ENCODE measurements at places on chromosomes 7 and 10.

GRCh38 chr7:107563081-107563774 is 492 bp downstream of the COG5 start:
- DNase-seq, result no peak

DNA sequence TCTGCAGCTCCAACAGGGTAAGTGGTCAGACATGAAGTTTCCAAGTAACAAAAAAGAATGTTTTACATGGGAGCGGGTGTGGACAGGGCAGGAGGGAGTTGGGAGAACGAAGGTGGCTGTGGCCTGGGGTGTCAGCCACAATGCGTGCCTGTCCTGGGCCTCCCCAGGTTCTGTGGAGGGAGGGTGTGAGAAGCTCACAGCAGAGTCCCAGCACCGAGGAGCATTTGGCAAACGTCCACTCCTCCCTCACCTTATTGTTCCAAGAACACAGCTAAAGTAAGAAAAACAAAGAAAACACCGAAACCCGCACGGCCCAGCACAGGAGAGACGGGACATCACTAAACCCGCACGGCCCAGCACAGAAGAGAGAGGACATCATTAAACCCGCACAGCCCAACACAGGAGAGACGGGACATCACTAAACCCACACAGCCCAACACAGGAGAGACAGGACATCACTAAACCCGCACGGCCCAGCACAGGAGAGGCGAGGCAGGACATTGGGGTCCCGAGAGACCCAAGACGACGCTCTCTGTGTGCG is 226.4 kb downstream of the MAD1L1 start:
- no peak for DNase-seq

- DNase-seq, result no peak
Observed at GRCh38 chr7:96285579-96285978, 36.3 kb downstream of the SLC25A13 start.

GRCh38 chr7:148962823-148963582 is 65.3 kb downstream of the PDIA4 start:
- peak; percentile 74 for DNase-seq

- DNase-seq, result no peak
Observed at GRCh38 chr10:43132867-43133787, 5.1 kb upstream of the CSGALNACT2 start.

DNA sequence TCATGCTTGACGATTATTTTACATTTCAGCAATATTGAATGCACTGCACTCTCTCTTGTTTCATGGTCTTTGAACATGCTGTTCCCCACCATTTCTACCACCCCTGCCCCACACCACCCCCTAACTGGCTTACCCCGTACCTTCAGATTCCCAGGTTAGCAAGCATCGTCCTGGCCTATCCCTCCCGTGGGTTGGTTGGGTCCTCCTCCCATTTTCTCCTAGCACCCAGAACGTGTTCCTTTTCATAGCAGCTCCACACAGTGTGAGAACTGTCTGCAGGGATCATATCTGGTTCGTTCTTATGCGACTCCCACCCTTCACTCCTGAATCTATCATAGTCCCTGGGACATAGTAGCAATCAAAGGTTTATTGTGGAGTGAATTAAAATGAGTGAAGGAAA is 48.6 kb downstream of the C10orf90 start:
- DNase-seq, result no peak

- DNase-seq, result no peak
Observed at GRCh38 chr10:24778298-24778697, 54.6 kb upstream of the ARHGAP21 start.

DNA sequence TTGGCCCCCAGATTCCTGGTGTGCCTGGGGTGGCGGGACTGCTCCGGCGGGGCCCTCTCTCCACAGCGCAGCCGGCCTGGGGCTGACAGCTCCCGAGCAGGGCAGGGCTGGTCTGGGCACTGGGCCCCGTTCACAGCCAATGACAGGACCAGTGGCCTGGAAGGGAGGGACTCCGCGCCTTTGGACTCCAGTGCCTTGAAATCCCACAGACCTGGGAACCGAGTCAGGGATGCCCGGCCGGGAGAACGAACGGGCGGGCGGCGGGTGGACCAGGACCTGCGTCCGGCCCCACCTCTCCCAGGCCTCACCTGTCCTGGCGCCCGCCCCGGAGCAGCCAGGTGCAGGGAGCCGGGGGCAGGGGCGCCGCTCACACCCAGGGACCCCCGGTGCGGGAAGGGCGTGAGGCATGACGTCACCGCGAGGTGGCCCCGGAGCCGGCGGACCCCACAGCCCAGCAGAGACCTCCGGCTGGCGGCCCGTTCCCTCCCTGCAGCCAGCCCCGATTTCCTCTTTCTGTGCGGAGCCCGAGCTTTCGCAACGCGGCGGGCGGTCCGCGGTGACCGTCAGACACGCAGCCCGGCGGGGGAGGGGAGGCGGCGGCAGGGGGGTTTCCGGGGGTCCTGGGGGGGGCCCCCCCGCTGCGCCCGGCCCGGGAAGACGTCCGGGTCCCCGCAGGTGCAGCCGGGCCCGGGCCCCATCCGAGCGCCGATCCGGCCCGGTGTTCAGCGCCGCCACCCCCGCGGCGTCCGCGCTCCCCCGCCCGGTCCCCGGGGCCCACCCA is 743 bp downstream of the ADAP1 start:
- DNase-seq, result no peak

DNA sequence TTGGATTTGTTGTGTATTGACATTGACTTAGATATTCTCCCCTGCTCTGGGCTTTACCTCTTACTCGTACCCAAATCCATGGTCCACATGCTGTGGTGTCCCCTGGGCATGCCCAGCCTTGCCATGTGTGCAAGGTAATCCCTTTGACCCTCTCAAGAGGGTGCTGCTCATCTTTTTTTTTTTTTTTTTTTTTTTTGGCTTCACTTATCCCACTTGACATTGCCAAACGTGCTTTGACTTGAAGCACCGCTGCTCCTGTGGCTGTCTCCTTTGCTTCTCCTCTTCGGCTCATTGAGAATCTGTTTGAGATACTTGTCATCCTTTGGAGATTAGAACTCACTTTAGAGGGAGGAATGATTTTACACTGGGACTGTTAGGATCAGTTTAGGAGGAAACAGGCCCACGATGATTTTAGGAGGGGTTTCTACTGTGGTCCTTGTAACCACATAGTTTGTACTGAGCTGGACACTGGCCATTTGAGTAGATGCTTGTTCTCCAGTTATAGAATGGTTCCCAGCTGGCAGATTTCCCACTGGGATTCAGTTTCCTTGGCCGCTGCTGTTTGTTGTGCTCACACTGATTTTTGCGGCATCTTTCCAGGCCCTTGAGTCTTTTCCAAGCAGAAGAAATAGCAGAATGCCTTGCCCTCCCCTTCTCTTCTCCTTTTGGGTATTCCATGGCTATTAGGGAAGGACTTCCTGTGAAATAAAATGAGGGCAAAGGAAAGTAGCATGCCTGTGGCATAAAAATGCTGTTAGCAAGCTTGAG is 184.8 kb downstream of the AUTS2 start:
- peak; percentile 66 for DNase-seq

DNA sequence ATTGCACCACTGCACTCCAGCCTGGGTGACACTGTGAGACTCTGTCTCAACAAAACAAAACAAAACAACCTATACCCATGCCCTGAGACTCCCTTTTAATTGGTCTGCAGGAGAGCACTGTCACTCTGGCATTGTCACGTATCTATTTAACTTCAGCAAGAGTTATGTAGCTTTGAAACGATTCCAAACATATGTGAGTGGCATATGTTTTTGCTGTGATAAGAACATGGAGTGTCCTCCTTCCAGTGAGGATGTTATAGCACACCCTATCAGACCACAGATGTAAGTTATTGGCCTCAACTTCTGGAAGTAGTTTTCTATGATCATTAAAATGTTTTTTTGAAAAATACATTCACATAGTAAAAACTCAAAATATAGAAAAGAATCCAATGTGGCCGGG is 15.5 kb upstream of the DNAJC12 start:
- DNase-seq, result no peak

DNA sequence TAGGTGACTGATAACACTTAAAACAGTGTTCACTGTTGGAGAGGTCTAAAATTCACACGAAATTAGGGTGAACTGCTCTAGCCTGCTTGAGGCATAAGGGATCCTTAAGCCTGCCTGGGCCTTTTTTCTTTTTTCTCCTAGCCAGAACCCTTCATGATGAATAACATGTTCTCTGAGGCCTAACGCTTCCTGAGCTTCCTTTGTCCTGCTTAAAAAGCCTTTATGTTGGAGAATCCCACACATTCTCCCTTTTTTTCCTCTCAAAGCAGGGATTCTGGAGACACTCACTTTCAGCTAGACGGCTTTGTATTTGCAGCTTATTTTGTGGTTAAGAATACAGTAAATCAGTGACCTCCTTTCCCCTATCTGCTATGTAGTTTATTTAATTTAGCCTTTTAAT is 354.7 kb upstream of the PHF14 start:
- no peak for DNase-seq

- no peak for DNase-seq
Observed at GRCh38 chr7:1100386-1100785, 12.5 kb downstream of the GPER1 start.

GRCh38 chr7:41189866-41190265 is 513.0 kb downstream of the INHBA start:
- DNase-seq, result peak; percentile 85

DNA sequence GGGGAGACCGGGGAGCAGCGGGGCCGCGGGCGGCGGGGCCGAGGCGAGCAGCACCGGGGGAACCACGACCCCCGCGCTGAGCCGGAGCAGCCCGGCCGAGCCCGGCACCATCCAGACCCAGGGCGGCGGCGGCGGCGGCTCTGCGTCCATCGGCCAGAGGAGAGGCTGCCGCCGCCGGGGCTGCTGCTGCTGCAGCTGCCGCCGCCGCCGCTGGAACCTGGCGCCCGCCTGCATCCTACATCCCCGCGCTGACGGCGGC is 190 bp downstream of the TCERG1L start:
- DNase-seq, result no peak

DNA sequence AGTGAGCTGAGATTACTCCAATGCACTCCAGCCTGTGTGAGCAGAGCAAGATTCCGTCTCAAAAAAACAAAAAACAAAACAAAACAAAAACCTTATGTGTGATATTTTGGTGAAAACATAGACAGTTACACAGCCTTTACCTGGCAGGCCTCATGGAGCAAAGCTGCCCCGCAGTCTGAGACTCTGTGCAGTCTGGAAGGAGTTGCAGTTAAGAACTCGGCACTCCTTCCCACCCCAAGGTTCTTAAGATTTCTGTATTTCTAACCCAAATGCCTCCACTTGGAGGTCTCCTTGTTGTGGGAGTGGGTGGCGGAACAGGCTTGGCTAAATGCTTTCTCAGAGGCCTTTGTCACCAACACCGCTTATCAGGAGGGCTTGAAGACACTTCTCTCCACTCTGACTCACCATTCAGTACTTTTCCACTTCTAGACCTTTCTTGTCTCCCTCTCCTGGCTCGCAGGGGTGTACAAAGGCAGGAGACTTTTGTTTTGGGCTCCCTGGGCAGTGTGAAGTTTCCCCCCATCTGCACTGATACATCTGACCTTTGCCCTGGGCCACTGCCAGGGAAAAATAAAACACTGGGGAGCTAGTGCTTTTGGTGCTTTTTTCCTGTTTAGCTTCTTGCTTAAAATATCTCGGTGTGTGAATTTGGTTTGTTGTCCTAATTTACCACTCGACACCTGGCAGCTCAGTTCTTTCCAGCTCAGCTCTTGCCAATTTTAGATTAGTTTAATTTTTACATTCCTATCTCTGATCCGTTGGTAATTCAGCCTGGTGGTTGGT is 51.3 kb upstream of the MAGI2 start:
- DNase-seq, result no peak

- DNase-seq, result peak; percentile 41
Observed at GRCh38 chr7:30285536-30286284, 1.3 kb downstream of the ZNRF2 start.

DNA sequence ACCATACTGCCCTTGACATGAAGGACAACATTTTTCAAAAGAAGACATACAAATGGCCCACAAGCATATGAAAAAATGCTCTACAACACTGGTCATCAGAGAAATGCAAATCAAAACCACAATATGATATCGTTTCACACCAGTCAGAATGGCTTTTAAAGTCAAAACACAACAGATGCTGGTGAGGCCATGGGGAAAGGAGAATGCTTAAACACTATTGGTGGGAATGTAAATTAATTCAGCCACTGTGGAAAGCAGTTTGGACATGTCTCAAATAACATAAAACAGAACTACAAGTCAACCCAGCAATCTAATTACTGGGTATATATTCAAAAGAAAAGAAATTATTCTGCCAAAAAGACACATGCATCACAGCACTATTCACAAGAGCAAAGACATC is 4.2 kb upstream of the NT5C3A start:
- DNase-seq, result no peak

- no peak for DNase-seq
Observed at GRCh38 chr7:28126410-28127041, 54.1 kb downstream of the JAZF1 start.

DNA sequence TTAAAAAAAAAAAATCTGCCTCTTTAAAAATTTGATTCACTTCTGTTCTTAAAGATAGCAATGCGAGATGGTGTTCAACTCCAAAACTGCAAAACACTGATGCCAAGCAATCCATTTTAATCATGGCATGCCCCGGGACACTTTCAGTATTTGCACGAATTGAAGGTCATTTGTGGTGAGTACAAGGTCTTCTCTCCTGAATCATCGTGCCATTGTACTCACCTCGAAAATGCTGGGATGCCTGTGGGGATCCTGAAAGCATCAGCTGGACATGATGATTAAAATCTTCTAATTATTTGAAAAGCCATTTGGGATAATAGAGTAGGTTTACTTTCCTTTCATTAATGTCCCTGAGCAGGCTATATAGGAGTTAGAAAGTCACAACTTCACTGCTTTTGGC is 125.1 kb upstream of the NRP1 start:
- peak; percentile 23 for DNase-seq

GRCh38 chr7:139403601-139404000 is 43.9 kb downstream of the LUC7L2 start:
- DNase-seq, result no peak

GRCh38 chr10:107931808-107932207 is 767.3 kb upstream of the SORCS1 start:
- no peak for DNase-seq

DNA sequence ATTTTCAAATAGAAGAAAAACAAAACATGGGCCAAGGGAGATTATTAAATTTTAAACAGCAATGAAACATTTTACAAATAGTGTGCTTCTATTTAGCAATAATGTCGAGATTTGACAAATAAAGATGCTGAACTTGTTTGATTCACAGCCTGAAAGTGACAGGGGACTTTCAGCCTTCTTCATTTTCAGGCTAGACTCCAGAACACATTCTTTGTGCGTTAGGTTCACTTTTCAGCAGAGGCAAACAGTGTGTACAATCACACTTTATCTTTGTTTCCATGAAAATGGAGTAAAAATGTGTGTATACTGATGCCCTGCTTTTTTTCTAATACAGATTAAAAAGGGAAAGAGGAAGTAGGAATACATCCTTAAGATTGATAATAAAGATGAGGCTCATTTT is 35.6 kb downstream of the FAM171A1 start:
- no peak for DNase-seq

- peak; percentile 15 for DNase-seq
Observed at GRCh38 chr10:108496106-108496505, 1331.6 kb upstream of the SORCS1 start.

Measured in fibroblast of skin of scalp (primary cell).